ENCODE measurements at places on chromosomes 16 and 17.

- DNase-seq = peak; percentile 48
These were observed 24.2 kb downstream of the B9D1 start for GRCh38 chr17:19338031-19338990.

DNA sequence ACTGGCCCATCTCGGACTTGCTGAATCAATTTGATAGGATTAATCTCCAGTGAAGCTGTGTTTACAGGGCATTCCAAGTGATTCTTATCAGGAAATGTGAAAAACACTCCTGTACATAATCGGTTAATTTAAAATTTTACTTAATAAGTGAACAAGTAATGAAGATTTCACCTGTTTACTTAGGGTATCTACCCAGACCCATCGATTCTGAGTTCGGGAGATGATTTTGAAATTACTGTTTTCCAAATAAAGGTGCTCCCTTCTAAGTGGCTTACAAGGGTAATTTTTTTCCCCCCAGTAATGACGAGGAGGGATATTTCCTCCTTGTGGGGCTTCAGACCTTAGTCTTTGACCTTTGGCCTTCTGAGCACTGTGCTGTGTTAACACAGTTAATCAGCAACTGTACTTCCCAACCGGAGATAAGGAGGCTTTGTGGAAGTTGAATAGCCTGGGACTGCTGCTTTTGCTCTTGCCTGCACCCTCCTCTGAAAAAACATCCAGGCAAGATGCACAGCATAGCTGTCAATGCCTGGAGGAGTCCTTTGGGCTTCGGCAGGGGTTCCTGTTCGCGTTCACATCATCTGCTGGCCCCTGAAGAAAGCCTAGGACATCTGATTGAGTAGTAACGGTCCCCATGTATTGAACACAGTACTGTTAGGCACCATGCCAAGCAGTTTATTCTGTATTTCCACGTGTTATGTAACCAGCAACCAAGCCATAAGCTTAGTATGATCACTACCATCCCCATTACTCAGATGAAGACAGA, 1.8 kb downstream of the FAHD1 start:
- DNase-seq = no peak

GRCh38 chr17:57874434-57875289, 24.8 kb upstream of the MRPS23 start:
- DNase-seq = peak; percentile 56

- no peak for DNase-seq
These were observed 37.2 kb downstream of the GRIN2C start for GRCh38 chr17:74822335-74822938.

DNA sequence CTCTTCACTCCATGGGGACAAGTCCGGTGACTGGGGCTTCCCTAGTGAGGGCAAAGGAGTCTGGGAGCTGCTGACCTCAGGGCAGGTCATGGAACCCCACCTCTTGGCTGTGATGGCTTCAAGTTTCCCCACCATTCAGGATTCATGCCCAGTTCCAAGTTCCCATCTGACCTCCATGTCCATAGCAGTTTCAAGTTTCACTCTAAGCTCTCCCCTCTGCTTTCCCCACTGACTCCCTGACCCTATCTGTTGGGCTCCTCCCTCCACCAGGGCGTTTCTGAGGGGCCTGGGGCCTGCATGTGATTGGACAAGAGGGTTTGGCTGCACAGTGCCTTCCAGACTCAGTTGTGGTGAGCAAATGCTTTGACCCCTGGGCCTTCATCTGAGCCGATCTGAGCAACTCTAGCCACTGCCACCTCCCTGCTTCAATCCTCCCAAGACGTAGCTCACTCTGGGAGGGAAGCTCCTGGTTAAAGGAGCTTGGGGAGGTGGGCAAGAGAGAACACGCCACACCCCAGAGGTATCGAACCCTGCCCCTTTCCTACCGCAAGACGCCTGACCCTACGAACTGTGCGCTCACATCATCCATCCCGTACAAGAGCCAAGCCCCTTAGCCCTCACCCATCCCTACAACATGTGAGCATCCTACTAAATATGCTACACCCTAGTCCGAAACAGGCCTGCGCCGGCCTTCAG, 8.3 kb downstream of the ZNF629 start:
- DNase-seq = no peak

- no peak for DNase-seq
These were observed 220.5 kb downstream of the PARN start for GRCh38 chr16:14409563-14409962.

- no peak for DNase-seq
These were observed 62.5 kb downstream of the RPH3AL start for GRCh38 chr17:290121-290521.

- no peak for DNase-seq
These were observed 16.5 kb downstream of the PHKB start for GRCh38 chr16:47477679-47478078.
